ENCODE measurements at places on chromosomes 2 and 18.

- DNase-seq = no peak
Observed at GRCh38 chr18:41326311-41326710, 628.7 kb upstream of the PIK3C3 start.

DNA sequence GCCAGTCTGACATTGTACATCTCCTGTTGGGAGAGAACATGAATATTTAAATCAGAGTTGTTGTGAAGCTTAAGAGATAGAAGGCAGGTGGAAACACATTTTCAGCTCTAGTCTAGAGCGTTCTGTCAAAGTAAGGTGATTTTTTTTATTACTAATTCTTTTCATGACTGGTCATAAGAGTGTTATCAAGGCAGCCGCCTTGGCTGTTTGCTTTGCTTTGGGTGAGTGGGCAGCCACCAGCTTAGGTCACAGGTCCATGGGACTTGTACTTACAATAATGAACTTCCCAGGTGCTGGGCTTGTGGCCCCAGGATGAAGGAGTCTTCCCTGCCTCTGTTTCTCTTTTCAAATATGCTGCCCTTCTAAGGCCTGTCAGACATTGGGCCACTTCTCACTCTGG lies 256.3 kb downstream of the SRBD1 start:
- DNase-seq = no peak

- DNase-seq = peak; percentile 49
Observed at GRCh38 chr2:128305555-128306080, 13.1 kb downstream of the HS6ST1 start.

GRCh38 chr18:72871091-72871490 lies 3.3 kb upstream of the NETO1 start:
- no peak for DNase-seq

DNA sequence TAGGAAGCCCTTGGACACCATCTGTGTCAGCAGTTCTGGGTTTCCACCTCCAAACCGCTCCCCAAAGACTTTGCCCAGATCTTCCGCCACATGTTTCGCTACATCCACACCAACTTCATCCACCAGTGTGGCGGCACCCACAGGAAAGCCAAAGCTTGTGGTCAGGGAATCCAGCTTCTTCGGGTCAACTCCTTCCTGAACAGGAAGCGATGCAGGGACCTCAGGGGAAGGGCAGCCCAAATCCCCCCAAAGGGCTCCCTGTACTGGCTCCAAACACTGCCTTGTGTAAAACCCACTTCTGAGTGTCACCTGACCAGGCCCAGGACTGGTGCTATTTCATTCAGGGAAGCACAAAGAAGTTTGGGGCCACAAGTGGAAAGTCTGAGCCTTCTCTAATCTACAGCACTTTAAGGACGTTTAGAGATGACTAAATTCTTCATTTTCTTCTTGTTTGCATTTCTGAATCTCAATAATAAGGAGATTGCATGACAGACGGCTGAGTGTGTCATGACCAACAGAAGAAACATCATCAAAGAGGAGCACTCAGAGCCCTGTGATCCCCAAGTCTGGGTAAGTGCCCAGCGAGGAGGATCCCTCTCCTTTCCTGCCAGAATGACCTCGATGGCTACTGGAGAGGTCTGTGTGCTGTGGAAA lies 20.8 kb downstream of the GAREM2 start:
- no peak for DNase-seq

GRCh38 chr2:227402959-227403358 lies 15.2 kb upstream of the SCYGR1 start:
- DNase-seq = no peak

GRCh38 chr2:222968550-222969155 lies 83.3 kb upstream of the KCNE4 start:
- DNase-seq = no peak

DNA sequence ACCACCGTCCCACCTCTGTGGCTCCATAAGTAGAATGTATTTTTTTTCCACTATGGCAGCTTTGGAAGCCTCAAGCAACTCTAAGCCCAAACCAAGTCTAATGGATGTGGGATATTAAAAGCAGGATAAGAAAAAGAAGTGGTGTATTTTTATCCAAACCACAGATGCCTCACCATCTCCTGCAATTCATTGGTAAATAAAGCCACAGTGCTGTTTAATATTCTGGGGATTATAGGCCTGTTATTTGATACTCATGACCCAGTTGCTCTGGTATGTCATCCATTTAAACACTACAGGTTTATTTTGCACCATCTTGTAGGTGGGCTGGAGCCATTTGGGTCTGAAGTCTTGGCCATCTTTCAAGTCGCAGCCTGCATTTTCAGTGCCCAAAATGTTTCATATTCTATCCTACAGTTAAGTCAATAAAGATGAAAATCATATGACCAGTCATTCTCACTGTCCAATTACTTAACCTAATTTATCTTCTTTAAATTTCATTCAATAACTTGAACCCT lies 279.5 kb upstream of the EPHA4 start:
- DNase-seq = no peak

DNA sequence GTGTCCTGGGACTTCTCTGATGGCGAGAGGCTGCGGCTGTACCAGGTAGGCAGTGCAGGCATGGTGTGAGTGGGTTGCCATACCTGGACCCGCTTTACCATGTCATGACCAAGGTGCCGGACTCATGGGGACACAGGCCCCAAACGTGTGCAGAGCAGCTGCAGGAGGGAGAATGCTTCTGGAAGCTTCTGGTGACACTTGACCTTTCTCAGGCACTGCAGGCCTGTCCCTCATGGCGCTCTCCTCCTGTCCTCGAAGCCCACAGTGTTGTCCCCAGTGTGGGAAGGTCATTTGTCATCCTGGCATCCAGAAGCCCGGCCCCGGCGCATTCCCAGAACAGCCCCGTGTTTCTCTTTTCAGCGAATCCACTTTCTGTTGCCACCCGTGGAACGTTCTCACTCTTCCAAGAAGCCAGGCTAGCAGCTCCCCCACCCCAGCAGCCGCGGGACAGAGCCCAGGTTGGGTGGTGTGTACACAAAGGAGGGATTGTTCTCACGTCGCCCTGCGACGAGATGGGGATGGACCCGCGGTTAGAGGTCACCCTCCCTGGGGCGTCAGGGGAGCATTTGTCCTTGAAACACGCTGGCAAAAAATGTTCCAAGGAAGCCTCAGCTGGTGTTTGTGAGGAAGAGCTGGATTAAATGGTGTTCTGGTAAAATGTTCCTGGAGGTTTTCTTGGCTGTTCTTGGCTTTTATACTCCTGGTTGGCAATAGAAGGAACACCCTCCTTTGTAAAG lies 43.7 kb downstream of the SH3BP4 start:
- DNase-seq = no peak

DNA sequence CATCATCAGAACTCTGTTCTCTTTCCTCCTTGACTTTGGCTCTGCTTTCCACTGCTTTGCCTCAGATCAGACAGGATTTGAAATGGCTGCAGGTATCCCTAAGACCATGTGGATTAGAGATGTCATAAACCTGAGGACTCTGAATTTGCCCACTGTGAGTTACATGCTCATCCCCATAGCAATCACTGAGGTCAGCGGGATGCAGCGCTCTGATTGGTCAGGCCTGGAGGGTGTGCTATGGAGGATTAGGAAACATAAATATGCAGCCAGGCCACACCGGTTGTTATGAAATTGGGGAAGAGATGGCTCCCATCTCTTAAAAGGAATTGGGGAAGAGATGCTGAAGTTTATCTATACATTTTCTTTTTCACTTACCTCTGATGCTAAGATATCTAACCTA lies 73.7 kb upstream of the DNAJC10 start:
- peak; percentile 22 for DNase-seq

DNA sequence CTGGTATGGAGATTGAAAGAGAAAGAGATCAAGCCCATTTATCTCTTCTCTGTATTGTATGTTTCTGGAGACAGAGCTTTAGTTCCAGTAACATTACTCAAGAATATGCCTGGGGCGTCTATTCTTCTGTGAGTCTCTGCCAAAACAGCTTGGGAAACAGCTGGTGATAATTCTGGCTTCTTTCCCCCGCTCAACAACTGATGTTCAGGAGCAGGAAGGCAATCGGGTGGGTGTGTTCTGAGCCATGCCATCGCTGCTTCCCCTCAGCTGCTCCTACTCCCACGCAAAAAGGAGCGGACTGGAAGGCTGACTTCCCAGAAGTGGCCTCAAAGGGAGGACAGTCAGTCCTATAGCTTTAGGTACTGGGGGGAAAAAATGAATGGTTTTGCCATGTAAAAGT lies 695.1 kb downstream of the PLCL1 start:
- no peak for DNase-seq

GRCh38 chr2:19554520-19554919 lies 196.1 kb upstream of the OSR1 start:
- DNase-seq = no peak

- DNase-seq = no peak
Observed at GRCh38 chr2:144464730-144465129, 55.2 kb downstream of the ZEB2 start.

- no peak for DNase-seq
Observed at GRCh38 chr2:225771701-225772100, 372.2 kb downstream of the NYAP2 start.

DNA sequence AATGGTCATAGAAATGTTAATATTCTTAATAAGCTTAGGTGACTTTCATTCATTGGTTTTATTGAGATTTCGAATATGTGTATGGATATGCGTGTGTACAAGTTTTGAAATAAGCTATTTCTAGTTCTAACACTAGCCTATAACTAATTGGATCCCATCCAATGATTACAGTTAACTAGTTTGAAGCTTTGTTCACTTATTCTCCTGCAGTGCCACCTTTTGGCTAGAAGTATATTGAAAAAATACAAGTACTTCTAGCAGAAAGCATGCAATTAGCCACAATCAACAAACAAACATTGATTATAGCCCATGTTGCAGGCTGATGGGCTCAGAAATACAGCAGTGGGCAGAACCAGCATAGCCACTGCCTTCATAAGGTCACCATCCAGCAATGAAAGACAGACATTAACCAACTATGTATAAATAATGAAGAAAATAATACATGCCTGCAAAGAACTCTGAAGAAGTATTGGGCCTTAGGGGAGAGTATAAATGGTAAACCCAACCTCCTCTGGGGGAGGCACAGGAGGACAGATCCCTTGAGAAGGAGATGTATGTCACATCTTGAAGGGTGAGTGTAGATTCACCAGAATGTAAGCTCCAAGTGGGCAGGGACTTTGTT lies 5.1 kb upstream of the PIEZO2 start:
- peak; percentile 43 for DNase-seq

DNA sequence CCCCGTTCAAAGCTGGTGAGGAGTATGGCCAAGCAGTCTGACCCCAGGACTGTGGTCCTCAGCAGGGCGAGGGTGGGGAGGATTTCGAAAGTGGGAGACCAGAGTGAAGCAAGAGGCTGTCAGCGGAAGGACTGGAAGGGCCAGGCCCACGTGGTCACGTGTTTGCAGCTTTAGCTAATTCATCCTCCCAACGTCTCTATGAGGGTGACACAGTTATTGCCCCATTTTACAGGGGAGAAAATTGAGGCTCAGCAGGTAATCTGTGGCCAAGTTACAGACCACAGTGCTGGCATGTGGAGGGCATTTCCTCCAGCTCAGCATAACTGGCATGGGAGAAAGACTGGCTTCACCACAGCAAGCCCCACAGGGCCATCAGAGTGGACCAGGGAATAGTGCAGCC lies 45.4 kb upstream of the LTBP1 start:
- no peak for DNase-seq

DNA sequence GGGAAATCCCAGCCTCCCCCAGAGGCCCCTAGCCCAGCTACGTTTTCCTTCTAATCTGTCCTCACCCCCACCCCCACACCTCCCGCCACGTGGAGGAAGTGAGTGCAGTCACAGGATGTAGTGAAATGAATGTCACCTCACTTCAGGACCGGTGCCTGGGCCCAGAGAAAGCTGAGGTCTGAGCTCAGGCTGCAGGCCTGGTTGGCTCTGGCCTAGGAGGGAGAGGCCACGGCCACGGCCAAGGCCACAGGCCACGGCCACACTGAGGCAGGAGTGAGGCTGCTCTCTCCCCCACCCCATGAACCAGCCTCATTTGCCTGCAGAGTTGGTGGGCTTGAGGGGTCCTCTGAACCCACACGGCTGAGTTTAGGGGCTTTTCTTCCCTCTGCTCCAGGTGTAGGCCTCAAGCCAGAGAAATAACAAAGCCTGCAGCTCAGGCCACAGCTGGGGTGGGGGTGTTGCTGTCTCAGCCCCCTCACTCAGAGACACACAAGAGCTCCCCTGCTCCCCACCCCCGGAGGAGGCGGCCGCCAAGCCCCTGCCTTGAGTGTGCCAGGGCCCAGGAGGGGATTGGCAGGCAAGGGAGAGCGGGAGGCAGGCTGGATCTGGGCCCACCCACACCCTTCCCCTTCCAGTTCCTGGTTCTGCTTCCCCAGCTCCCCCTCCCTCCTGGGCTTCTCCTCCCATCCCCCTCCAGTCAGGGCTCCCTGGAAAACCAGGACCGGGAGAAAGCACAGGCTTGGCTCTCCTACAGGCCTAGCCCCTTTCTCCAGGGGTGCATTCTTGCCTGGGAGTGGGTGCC lies 27.0 kb downstream of the DNMT3A start:
- DNase-seq = peak; percentile 80

DNA sequence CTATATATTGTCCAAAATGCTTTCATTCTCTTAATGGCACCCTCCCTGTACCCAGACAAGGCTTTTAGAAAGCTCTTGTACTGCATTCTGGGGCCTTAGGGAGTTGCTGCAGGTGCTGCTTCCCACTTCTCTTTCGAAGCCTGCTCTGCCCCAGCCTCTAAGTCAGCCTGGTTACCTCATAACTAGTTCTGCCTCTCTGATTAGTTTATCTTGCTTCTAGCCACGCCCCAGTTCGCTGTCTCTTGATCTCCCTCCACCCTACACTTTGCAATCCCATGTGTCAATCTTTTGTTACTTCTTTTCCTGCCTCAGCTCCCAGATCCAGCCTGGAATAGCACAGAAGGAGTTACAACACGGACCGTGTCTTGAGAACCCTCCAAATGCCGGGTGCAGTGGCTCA lies 13.8 kb upstream of the NCOA1 start:
- no peak for DNase-seq

GRCh38 chr2:40370007-40370395 lies 81.9 kb downstream of the SLC8A1 start:
- DNase-seq = no peak

DNA sequence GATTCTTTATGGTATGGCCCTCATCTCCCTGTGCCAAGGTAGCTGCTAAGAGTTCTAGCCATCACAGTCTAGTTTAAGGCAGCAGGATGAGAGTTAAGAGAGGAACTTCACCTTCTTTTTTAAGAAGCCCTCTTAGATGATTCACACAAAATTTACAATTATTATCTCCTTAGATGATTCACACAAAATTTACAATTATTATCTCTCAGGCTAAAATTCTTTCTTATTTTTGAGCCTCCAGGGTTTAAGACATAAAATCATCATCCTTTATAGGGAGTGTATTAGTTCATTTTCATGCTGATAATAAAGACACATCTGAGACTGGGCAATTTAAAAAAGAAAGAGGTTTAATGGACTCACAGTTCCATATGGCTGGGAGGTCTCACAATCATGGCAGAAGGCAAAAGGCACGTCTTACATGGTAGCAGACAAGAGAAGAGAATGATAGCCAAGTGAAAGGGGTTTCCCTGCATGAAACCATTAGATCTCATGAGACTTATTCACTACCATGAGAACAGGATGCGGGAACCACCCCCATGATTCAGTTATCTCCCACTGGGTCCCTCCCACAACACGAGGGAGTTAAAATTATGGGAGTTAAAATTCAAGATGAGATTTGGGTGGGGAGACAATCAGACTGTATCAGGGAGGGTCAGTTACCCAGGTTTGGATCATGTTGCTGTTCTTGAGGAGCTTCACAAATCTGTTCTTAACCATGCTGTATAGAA lies 133.0 kb upstream of the MYO3B start:
- no peak for DNase-seq

- no peak for DNase-seq
Observed at GRCh38 chr2:239354132-239354790, 46.6 kb downstream of the HDAC4 start.

- DNase-seq = peak; percentile 18
Observed at GRCh38 chr2:208033701-208034502, 8.6 kb upstream of the PLEKHM3 start.
